ENCODE measurements at places on chromosomes 2 and 18. TPM values are rescaled to one million over a fixed set of nuclear protein-coding genes. Genes with fewer than 3 reads are reported as not detected.

DNA sequence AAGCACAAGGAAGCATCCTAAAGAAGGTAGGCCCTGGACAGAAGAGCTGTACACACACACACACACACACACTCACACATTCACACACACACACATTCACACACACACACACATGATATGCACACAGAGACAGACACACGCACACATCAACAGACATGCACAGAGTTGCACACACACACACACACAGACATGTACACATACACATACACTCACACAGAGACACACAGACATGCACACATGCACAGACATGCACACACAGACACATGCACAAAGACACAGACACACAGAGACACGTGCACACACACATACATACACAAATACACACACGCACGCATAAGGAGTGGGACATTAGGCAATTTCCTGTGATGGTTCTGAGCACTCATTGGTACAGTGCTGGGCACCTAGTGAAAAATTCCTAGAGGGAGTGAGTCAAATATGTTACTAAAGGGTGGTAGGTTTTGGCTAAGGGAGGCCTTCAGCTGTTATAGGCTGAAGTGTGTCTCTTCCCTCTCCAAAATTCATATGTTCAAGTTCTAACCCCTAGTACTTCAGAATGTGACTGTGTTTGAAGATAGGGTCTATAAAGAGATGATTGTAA, 26.4 kb downstream of the THNSL2 start:
- H3K4me3 ChIP-seq = no peak overlapping the region
- H3K36me3 ChIP-seq = peaks cover 5% of the 10 kb centered on the region
- H3K27me3 ChIP-seq = peaks cover 55% of the 10 kb centered on the region
- H3K4me1 ChIP-seq = peaks cover 14% of the 10 kb centered on the region
- DNase-seq = no peak

DNA sequence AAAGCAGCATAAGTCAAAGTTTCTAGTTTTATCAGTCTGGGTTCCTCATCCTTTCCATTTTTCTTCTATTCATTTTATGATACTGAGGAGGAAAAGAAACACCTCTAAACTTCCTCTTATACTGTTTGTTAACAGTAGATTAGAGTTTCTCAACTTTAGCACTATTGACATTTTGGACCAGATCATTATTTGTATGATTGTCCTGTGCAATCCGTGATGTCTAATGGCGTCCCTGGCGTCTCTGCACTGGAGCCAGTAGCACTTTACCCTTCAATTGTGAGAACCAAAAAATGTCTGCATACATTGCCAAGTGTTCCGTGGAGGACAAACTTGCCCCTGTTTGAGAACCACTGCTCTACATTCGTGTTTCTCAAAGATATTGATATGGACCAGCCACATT, 25.2 kb downstream of the PTPN4 start:
- peaks cover 40% of the 10 kb centered on the region for H3K4me1 ChIP-seq
- H3K27me3 ChIP-seq = no peaks in the 10 kb centered on the region
- H3K27ac ChIP-seq = no peak overlapping the region
- H3K36me3 ChIP-seq = peaks cover 12% of the 10 kb centered on the region

DNA sequence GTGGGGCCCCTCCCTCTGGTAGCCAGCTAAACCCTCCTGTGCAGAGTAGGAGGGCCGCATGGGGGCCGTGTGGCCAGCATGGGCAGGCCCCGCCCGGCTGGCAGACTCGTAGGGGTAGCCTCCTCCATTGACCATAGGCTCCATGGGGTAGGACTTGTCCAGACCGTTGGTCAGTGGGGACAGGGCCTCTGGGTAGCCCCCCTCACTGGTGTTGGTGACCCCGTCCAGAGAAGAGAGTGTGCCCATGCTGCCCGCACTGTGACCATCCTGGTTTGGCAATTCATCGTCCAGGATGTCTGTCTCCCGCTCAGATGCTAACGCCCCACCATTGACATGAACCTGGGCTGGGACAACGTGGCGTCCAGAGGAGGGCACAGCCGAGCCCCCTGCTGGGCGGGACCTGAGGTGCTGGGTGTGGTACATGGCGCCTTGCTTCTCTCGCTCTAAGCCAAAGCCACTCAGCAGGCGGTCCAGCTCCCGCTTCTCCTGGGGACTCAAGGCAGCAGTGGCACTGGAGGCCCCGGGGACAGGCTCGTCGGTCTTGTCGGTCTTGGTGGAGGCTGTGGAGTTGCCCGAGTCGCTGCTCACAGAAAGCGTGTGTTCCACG, 154.3 kb downstream of the TNS1 start:
- H3K27me3 ChIP-seq = peaks cover 4% of the 10 kb centered on the region
- H3K36me3 ChIP-seq = no peaks in the 10 kb centered on the region
- H3K4me3 ChIP-seq = no peak overlapping the region
- H3K4me1 ChIP-seq = no peaks in the 10 kb centered on the region
- H3K27ac ChIP-seq = no peak overlapping the region
- DNase-seq = no peak

- H3K4me3 ChIP-seq = no peak overlapping the region
- no peak overlapping the region for H3K27ac ChIP-seq
- no peaks in the 10 kb centered on the region for H3K36me3 ChIP-seq
- no peaks in the 10 kb centered on the region for H3K4me1 ChIP-seq
- no peaks in the 10 kb centered on the region for H3K27me3 ChIP-seq
- DNase-seq = no peak
Measured at GRCh38 chr2:153495725-153496124, 17.2 kb upstream of the RPRM start.

GRCh38 chr2:103294420-103294819, 532.6 kb downstream of the TMEM182 start:
- peaks cover 8% of the 10 kb centered on the region for H3K27me3 ChIP-seq
- H3K36me3 ChIP-seq = no peaks in the 10 kb centered on the region
- no peak for DNase-seq
- no peak overlapping the region for H3K4me3 ChIP-seq
- H3K27ac ChIP-seq = no peak overlapping the region

MC2R gene
- not detected for total RNA-seq
